ENCODE measurements at places on chromosomes 2 and 18. TPM values are rescaled to one million over a fixed set of nuclear protein-coding genes. Genes with fewer than 3 reads are reported as not detected.

Gene NAT8
- 1.9 TPM for total RNA-seq

Gene UGT1A10
- total RNA-seq, result 0.10 TPM

DNA sequence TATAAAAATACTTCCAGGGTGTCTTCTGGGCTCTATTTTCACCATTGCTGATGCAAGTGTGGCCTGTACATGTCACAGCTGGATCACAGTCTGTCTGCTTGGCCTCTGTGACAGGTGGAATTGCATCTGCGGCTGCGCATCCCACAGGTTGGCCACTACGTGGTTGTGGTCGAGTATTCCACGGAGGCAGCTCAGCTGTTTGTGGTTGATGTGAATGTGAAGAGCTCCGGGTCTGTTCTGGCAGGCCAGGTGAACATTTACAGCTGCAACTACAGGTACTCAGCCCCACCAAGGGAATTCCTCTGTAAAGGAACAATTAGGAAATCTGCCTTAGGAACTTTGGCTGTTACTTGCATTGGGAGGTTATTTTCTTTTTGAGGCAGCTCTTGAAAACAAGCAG, 144.5 kb downstream of the LAMA3 start:
- no peak for DNase-seq

DNA sequence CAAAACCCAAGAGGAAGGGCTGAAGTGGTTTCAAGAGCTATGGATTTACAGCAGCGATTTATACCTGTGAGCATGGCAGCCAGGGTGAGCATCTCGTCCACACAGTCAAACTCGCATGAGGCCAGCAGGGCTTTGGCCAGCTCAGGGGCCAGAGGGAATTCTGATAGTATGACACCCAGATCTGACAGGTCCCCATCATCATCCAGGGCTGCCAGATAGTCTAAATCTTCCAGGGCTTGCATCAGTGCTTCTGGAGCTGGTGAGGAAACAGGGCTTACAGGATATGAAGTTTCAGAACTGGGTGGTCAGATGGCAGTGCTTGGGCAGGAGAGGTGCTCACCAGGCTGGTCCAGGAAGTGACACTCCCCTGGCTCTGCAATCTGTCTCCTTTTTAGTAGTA, 3.5 kb downstream of the DQX1 start:
- DNase-seq, result no peak

DNA sequence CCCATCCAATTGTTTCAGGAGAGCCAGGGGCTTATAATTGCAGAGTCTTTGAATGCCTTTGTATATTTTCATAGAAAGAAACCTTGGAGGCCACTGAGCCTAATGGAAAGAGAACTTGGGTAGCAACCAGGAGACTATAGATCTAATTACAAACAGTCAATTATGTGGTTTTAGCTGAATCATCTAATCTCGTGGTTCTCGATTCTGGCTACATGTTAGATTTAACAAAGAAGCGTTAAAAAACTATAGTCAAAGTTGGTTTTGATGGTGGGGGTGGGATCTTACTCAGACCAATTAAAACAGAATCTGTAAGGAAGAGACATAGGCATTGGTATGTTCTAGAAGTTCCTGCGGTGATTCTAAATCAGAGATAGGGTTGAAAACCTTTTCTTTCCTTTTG, 344.1 kb downstream of the CNTNAP5 start:
- no peak for DNase-seq

DNA sequence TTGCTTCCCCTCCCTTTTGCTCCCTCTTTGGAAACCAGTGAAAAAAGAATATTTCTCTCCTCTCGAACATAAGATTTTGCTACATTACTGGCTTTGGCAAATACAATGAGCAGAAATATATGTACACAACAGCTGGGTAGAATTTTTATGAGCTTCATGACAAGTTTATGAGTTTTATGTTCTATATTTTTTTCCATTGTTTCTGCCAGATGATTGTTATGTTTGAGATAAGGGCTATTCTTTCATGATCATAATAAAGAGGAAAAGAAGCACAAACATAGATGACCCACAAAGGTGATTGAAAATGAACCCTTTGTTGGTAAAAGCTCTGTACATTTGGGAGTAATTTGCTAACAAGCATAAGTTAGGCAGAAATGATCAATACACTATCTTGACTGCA, 14.8 kb upstream of the TFPI start:
- DNase-seq, result no peak

DNA sequence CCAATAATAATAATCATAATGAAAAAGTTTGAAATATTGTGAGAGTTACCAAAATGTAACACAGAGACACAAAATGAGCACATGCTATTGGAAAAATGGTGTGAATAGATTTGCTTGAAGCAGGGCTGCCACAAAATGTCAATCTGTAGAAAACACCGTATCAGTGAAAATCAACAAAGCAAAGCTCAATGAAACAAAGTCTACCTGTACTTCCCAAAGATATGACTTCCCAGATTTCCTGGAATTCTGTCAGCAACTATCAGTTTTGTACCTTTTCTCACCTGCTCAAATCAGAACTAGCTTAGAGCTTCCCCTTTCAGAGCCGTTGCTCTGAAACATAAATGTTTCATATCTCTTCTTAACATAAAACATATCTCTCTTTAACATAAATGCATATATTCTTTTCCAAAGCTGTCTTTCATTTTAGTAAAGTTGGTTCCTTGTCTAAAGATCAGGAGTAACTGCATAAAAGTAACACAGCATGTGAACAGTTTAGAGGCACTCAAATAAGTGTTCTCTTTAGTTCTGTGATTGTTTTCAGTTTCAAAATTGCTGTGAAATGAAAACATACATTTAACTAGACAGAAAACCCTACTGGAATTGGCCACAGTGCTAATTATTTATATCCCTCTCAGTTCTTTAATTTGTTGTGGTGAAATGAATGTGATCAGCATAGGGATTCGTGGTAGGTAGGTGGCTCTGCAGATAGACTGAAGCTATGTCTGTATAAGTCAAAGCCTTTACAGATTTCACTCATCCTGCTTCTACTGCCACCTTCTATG, 262.5 kb downstream of the KCNJ3 start:
- no peak for DNase-seq

DNA sequence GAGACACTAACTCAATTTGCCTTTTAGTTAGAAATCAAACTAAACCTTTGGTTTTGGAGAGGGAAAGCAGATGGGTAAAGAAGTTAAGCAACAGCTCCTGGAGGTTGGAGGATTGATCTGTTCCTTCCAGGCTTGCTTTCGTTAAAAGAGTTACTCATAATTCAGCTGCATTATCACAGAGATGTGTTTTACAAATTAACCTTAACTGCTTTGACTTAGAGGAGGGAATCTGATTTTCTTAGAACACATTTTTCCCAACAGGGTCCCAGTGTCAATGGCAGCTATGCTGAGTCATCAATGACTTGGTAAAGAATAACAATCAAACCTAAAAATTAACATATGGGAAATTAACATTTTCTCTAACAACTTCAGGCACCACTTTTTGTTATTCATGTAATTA, 113.4 kb downstream of the COPS8 start:
- DNase-seq, result no peak

Gene FEV
- not detected for total RNA-seq

DNA sequence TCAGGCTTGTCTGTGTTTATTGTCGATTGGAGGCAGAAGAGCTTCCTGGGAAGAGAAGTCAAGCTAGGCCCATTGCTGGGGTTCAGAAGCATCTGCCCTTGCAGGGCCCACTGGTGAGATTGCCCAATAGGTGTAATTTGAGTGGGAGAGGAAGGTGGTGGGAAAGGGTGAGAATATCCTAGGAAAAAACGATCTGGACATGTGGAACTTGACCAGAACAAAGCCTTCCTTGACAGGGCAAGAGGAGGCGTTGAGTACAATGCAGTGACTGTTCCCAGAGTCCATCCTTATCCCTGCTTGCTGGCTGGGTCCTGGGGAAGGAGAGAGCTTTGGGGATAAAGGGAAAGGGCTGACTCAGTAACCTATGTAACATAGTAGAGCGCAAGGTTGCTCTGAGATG, 27.1 kb downstream of the NABP1 start:
- DNase-seq, result no peak

DNA sequence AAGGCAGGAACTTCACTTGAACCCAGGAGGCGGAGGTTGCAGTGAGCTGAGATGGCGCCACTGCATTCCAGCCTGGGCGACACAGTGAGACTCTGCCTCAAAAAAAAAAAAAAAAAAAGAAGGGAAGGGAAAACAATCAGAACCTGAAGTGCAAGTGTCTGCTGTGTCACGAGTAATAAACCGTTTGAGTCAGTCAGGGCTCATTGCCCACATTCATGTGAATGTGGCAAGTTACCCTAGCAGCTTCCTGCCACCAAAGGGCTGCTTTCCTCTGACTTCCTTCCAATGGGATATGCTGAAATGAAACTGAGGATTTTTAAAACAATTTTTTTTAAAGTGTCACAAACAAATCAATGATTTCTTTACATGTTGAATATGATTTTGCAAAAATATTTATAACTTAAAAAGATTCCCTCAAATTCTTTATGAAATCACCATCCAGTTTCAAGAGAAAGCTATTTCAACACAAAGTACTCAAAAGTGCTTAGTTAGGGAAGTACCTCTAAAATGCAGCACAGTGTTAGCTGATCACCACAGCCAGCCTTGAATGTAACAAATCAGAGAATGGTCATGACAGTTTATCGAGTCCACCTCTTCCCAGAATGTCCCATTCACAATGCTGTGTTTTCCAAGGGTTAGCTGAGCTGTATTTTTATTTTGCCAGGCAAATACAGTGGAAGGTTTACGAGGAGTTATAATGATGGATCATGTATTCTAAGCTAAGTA, 36.4 kb downstream of the WDSUB1 start:
- no peak for DNase-seq

GRCh38 chr2:191478799-191479679, 198.9 kb upstream of the NABP1 start:
- DNase-seq, result peak; percentile 23

DNA sequence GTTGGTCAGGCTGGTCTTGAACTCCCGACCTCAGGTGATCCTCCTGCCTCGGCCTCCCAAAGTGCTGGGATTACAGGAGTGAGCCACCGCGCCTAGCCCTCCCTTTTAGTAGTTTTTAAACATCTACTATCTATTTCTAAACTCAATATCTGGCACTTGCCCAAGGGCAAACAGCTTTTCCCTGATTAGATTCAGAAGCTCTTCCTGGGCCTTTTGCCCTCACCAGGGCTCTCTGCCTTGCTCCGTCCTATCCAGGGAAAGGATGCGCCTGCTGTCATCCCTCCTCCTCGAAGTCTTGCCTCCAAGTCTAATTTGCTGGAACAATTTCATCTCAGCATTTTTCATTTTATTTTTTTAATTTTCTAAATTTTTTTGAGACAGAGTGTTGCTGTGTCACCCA, 41.4 kb upstream of the FHOD3 start:
- no peak for DNase-seq

Gene FBLN7
- total RNA-seq, result 0.95 TPM

DNA sequence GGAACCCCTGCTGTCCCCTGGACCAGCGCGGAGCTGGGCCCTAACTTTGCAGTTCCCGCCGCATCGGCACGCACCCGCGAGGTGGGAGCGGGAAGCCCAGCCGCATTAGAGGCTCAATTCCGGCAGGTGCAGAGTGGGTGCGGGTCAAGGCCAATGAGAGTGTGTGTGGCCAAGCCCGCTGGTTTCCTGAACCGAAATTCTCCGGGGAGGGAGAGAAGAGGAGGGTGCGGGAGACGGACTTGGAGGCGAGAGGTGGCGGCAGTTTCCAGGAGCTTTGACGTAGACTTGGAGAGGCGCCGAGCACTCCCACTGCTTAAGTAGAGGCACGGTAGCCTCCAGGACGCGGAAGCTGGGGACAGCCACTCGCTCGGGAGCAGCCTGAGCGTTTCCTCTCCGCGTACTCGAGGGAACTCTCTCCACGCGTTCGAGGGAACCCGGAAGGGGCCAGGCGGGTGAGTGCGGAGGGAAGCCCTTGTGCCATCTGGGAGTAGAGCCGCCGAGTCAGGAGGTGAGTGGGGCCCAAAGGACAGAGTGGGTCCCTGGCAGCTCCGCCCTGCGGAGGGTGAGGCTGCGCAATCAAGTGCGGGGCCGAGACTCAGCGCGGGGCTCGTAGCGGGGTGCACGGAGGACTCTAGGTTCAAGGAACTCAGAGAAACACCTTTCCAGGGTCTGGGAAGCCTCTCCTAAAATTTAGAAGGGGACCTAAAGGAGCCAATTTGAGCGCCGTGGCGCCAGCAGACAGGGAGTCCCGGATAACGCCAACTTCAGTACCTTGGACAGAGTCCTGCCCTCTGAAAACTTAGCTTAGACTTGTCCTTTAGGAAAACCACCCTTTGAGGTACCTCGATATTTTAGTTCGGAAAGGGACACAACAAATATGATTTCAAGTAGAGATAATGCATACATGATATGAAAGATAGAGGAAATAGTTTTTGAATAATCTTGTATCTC, at the start of gene FAM237A:
Gene FAM237A (plus strand): TSS at position 413 of the 951 bp plus-strand sequence. CDS start 1,750 bp downstream, outside the sequence.
- DNase-seq, result peak; percentile 21

GRCh38 chr18:54209471-54210180, 14.8 kb downstream of the MBD2 start:
- no peak for DNase-seq

DNA sequence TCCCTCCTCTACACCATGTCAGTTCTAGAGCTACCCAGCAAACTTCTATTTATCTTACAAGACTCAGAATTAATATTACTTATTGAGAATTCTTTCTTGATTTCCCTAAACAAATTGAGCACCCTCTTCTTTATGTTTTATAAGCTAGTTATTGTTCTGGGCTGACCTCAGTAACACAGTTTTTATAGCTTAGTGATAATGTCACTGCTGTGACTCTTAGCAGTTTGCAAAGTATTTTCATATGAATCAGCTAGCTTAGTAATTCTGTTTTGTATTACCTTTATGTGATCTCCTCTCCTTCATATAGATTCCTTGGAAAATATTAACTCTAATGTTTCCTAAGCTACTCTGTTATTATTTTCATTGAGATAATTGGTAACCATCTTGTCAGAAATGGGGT, 114.9 kb downstream of the PMS1 start:
- no peak for DNase-seq

DNA sequence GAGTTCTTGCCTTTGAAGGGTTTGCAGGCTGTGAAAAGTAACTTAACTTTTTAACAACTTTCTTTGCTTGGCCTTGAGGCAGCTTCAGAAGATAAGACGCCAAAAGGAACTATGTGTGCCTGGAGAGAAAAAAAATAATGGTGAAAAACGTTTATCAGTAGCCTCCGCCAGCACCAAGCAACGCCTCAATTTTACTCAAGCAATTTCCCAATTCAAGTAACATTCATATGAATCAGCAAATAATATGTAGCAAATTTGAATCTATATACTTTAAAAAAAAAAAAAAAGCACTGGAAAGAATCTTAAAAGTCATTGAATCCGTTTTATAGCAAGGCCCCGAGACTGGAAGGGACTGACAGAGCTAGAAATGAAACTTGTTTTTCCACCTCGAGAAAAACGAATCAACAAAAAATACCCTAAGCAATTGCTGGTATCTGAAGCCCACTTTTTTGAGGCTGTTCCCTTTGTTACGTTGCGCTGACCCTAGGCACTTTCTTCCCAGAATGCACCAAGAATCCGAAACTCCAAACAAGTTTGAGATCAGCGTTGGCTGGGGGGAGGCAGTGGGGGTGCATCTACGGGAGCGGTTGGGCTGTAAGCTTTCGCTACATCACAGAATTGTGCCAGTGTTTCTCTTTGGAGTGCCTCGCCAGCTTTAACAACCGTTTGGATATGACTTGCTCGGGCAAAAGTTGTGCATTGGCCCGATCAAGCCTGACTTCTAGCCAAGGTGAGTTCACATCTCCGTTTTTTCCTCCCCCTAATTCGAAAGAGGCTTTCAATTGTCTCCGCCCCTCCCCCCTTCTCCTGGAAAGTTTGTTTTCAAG, 2.7 kb upstream of the TGIF1 start:
- DNase-seq, result no peak

Gene GKN1
- not detected for total RNA-seq

Gene IL1A
- total RNA-seq, result not detected

- peak; percentile 74 for DNase-seq
Measured at GRCh38 chr18:31244771-31245394, 73.1 kb upstream of the DSG1 start.

Gene CNTNAP5
- total RNA-seq, result not detected
